ENCODE measurements at places on chromosomes 13 and 19.

DNA sequence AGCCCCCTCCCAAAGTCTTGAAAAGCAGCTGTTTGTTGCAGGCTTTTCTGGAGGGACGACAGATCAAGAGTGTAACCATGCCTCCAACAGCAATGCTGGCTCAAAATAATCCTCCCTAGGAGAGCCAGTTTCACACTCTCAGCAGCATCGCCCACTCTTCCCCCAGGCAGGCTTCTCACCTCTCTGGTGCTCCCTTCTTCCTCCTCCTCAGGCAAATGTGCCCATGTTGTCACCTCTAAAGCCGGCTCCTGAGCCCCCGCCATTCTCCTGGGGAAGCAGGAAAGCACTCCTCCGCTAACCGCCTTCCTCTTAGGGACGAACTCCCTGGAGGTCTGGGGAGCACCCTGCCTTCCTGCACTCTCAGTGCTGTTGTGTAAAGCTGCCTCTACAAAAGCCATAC, 98.9 kb upstream of the SGCG start:
- no peak for DNase-seq

GRCh38 chr13:33341861-33342452, 56.4 kb upstream of the STARD13 start:
- DNase-seq = no peak

- no peak for DNase-seq
Measured at GRCh38 chr13:114021464-114022308, 47.8 kb upstream of the C13orf46 start.

DNA sequence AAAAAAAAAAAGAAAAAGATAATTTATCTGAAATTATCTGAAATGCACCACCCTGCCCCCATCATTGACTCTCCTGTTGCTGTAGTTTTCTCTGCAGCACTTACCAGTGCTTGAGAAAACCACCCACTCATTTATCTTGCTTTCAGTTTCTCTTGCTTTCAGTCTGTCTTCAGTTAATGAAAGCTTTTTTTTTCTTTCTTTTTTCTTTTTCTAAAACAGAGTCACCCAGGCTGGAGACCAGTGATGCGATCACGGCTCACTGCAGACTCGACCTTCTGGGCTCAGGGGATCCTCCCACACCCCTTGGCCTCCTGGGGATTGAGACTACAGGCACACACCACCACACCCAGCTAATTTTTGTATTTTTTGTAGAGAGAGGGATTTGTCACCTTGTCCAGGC, 4.3 kb upstream of the ACP5 start:
- no peak for DNase-seq

DNA sequence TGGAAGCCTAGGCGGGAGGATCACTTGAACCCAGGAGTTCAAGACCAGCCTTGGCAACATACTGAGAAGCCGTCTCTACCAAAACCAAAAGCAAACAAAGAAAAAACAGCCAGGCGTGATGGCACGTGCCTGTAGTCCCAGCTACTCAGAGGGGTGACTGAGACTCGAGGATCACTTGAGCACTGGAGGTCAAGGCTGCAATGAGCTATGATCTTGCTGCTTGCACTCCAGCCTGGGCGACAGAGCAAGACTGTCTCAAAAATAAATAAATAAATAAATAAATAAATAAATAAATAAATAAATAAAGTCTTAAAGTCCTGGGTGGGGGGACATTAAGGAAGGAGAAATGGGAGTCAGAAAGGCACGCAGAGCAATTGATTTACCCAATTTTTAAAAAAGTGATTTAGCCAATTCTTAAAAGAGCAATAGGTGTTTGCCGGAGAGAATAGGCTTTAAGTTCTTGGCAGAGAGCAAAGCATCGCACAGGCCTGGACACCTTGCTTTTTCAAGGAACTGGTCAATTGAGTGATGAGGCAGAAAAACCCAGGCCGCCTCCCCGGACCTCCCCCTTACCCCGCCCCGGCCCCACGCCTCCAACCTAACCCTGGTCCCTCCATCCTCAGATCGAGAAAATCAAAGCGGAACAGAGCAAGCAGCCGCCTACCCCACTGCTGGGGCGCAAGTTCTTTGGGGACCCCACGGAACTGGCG, 9.5 kb upstream of the SHKBP1 start:
- no peak for DNase-seq

GRCh38 chr19:16252459-16253205, 54.9 kb downstream of the AP1M1 start:
- no peak for DNase-seq

- peak; percentile 46 for DNase-seq
Measured at GRCh38 chr13:75437582-75438318, 44.2 kb downstream of the TBC1D4 start.

All from HAP-1 (cell line).